ENCODE measurements at places on chromosomes 11 and 22.

DNA sequence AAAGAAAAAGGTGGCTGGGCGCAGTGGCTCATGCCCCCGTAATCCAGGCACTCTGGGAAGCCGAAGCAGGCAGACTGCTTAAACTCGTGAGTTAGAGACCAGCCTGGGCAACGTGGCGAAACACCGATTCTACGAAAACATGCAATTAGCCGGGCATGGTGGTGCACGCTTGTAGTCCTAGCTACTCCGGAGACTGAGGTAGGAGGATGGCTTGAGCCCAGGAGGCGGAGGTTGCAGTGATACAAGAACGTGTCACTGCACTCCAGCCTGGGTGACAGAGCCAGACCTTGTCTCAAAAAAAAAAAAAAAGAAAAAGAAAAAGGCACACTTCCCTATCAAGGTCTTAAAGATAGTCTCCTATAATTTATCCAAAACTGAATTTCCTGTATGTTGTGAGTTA, 39.4 kb downstream of the DGCR2 start:
- DNase-seq = no peak

- DNase-seq = no peak
Measured at GRCh38 chr22:27405672-27406388, 395.7 kb downstream of the MN1 start.

GRCh38 chr11:95585752-95586077, 203.9 kb downstream of the FAM76B start:
- DNase-seq = no peak

- DNase-seq = no peak
Measured at GRCh38 chr11:66509131-66509561, 1.3 kb upstream of the BBS1 start.

DNA sequence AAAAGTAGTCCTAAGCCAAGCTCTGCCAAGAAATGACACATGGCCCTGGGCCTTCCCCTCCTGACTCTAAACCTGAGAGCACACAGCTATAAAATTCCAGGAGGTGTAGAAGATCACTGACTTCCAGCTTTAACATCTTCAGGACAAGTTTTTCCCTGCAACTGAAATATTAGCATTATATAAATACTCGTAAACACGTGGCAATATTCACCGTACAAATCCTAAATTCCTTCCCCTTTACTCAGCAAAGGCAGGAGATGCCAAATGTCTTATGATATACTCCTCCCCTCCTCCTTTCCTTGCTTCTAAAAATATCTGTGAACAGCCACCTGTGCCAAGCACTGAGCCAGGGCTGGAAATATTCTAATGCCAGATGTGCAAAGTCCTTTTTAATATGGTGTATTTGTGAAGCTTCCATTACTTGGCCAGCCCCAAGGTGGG, 194.0 kb downstream of the LARGE1 start:
- DNase-seq = no peak

DNA sequence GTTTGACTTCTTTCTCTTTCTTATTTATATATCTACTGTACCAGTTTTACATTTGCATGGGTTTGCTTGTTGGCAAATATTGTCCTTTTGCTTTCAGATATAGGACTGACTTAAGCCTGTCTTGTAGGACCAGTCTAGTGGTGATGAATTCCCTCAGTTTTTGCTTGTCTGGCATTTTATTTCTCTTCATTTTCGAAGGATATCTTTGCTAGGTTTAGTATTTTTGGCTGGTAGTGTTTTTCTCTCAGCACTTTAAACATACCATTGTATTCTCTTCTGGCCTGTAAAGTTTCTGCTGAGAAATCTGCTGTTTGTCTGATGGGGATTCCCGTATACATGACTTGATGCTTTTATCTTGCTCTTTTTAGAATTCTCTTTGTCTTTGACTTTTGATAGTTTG, 14.2 kb upstream of the ZBED5 start:
- DNase-seq = no peak

GRCh38 chr11:22460181-22460580, 122.0 kb downstream of the SLC17A6 start:
- no peak for DNase-seq

DNA sequence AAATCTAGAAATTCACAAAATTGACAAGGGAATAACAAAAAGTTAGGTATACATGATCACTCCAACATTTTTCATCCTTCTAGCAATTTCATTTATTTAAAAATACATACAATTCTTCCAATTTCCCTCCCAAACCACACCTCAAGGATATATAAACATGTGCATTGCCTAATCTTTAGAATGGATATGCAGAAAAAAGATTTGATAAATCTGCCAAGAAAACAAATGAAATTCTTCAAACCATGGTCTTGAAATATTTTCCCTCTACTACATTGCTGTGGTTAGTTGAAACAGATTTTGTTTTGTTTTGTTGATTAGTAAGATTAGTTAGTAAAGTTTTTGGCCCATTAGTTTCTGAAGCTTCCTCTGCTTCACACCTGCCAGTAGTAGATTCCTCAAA, 703.3 kb upstream of the CCDC179 start:
- no peak for DNase-seq

DNA sequence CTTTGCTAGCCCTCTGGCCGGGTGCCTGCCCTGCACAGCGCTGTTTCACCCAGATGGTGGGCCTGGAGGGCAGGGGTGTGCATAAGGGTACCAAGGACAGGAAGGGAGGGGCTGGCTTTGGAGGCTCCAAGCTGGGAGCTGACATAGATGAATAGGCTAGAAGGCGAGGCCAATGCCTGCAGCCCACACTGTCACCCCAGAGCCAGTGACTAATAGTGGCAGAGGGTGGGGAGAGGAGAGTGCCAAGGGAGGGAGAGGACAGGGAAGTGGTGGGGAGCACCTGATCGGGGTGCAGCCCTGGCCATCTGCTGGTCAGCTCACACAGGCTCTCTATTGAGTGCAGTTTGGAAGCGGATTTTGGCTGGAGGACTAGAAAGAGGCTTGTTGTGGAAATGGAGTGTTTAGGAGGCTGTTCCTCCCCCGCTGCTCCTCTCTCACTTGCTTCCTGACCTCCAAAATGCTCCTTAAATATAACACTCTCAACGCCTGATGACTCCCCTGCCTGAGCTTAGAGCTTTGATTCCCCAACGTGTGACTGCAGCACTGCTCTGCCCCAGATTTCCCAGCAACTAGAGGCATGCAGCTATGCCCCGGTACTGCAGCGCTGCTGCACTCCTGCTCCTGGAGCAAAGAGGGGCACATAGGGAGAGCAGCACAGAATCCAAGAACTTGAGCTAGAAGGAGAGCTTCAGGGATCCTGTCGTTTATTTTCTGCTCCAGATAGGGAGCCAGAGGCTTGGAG, 89.2 kb downstream of the GRAMD1B start:
- no peak for DNase-seq

GRCh38 chr22:50243685-50244419, 971 bp downstream of the TUBGCP6 start:
- no peak for DNase-seq

- no peak for DNase-seq
Measured at GRCh38 chr11:20668131-20668809, 1.1 kb upstream of the NELL1 start.

GRCh38 chr11:73126804-73127480, 15.2 kb downstream of the FCHSD2 start:
- DNase-seq = no peak

DNA sequence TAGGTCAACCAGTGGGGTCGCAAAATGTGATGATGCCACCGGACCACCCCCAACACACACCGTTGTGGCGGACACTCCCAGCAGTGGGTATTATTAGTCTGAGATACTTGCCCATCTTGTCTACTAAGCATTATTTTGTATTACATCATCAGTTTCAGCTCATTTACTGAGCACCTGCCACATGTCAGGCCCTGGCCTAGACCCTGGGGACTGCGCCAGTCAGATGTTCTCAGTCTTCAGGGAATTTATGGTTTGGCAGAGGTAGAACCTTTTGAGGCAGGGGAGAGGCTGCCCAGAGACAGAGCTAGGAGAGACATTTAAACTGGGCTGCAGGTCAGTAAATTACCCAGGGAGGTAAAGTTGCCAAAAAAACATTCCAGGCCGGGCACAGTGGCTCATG, 43.1 kb upstream of the GCAT start:
- no peak for DNase-seq

DNA sequence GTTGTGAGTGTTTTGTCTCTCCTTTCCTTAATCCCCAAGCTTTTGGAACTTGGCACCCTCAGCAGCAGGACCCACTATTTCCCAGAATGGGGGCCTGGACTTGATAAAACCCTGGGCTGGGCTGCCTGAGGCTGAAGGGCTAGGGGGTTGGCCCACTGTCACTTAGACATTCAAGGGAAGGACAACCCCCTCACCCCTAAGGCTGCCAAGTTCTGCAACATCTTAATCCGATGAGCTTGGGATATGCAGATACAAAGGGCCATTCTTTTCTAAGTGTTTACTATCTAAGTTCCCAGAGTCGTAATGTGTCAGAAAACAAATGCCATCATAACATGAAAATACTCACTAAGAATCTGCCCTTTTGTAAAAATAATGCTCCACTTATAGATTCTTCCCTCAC, 42.9 kb downstream of the IRAG1 start:
- DNase-seq = no peak

DNA sequence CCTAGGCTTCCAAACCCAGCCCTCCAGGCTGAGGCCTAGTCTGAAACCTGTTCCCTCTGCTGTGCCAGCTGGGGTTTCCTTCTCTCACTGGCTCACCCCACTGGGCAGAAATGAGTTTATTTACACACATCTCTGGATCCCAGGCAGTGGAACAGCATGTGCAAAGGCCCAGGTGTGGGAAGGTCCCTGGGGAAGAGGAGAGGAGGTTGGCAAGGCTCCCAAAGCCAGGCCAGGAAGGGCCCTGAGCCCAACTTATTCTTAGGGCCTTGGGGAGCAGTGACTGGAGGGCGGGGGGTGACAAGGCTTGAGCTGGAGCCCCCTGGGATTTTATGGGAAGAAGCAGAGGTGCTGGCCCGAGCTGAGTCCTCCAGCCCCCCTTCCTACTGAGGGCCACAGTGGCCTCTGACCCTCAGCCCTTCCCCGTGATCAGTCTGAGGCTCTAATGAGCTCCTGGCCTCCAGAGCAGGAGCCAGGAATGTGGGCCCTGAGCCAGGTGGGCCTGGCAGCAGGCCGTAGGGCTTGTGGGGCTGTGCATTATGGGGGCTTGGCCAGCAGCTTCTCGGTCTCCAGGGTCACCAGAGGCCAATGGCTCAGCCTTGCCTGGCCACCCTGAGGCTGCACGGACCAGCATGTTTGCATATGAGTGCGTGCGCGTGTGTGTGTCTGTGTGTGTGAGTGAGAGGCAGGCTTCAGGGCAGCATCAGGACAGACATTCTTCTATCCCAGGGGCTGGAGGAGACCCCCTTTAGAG, 2.9 kb downstream of the MYO7A start:
- DNase-seq = no peak

DNA sequence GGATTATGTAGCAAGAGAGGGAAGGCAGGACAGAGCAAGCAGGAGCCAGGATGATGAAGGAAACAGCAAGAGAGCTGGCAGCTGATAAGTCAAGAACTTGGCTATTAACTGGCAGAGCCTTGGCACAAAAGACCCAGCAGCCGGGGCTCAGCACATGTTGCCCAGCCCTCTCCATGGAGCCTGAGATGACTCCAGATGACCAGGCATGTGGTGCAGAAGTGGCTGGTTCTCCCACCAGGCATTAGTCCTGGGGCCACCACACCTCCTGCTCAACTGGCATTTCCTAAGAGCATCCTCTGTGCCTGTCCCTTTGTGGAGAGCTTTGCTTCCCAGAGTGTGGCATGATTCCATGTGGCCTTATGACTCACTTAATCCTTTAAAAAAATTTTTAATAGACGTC, 522.6 kb downstream of the MN1 start:
- DNase-seq = no peak

DNA sequence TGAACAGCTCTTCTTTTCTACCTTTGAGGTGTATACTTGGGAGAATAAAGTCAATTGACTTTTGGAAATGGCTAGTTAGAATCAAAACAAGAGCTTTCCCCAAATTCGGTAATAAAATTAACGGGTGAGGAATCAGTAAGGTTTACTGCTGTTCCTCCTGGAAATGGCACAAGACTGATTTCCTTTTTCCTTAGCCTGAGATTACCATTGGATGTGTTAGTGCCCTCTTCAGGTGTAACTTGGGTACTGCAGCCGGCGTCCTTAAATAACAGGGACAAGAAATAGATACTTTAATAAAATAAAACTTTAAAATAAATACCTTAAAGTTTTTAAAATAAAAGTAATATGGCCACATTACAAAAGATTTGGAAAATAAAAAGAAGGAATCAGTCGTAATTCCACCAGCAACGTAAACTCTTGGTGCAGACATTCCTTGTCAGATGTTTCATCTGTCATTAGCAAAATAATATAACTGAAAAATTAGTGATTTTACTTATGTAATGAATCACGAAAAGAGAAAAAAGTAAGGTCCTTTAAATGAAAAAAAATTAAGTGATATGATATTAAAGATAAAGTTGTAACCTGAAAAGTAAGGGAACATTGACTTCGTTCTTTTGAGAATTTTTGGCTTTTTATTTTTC, 29.7 kb downstream of the ZFTA start:
- DNase-seq = peak; percentile 31

DNA sequence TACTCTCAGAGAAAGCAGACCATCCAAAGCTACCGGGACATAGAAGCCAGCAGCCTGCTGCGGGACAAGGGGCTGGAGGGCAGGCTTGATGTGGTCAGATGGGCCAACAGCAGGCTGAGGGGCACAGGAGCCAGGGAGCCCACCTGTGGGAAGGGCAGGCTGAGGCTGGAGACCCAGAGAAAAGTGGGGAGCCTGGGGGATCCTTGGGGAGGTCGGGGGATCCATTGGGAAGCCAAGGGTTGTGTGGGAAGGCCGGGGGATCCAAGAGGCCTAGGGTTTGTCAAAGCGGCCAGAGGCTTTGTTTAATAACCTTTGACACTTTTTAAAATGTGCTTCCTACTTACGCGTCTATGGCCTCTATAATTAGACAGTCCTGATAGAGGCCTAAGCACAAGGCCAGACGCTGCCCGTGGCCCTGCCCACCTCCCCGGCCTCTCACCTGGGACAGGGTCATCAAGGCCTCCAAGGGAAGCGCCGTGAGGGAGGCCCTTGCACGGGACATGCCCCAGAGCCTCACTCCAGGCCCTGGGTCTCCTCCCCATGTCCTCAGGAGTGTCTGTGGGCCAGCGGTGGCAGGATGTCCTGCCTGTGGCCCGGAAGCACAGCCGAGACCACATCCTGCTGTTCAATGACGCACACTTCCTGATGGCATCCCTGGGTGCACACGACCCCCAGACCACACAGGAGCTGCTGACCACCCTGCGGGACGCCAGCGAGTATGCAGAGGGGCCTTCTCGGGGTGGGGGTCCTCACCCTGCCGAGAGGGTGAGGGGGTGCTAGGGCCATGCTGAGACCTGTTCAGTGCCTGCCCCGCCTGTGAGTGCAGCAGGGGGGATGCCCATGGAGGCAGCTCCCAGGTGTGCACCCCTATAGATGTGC, 8.6 kb upstream of the GTSE1 start:
- DNase-seq = no peak

GRCh38 chr11:11665407-11665806, 43.6 kb upstream of the GALNT18 start:
- no peak for DNase-seq

- no peak for DNase-seq
Measured at GRCh38 chr22:32862936-32863661, 61.6 kb downstream of the TIMP3 start.

- no peak for DNase-seq
Measured at GRCh38 chr11:119169282-119169719, 776 bp downstream of the NLRX1 start.

Measured in COR-L47 (cell line).